ENCODE measurements at places on chromosomes 5 and 9.
A peak's percentile ranks its signal among the peaks of the same experiment; 100 is the strongest.

- no peak for DNase-seq
These were observed 367.7 kb downstream of the CDK5RAP2 start for GRCh38 chr9:120212153-120212852.

DNA sequence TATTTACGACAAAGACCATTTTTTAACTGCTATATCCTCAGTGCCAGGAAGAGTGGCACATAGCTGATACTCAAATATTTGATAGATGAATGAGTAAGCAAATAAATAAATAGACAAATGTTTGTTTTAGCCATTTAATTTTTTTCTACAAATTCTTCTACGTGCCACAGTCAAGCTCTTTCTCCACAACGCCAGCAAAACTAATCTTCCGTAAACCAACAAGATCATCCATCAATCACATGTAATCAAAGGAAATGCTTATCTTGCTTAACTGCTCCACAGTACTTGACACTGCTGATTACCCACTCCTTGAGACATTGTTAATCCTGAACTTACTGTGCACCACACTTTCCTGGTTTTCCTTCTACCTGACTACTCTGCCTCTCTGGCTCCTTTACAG, 136.7 kb downstream of the EDIL3 start:
- DNase-seq = no peak

GRCh38 chr9:91844701-91845291, 105.2 kb downstream of the ROR2 start:
- no peak for DNase-seq

- DNase-seq = no peak
These were observed 78.8 kb downstream of the NIPSNAP3B start for GRCh38 chr9:104842698-104843097.

GRCh38 chr5:174843263-174844250, 119.2 kb downstream of the MSX2 start:
- no peak for DNase-seq

- no peak for DNase-seq
These were observed 8.5 kb upstream of the LURAP1L start for GRCh38 chr9:12766357-12766756.

DNA sequence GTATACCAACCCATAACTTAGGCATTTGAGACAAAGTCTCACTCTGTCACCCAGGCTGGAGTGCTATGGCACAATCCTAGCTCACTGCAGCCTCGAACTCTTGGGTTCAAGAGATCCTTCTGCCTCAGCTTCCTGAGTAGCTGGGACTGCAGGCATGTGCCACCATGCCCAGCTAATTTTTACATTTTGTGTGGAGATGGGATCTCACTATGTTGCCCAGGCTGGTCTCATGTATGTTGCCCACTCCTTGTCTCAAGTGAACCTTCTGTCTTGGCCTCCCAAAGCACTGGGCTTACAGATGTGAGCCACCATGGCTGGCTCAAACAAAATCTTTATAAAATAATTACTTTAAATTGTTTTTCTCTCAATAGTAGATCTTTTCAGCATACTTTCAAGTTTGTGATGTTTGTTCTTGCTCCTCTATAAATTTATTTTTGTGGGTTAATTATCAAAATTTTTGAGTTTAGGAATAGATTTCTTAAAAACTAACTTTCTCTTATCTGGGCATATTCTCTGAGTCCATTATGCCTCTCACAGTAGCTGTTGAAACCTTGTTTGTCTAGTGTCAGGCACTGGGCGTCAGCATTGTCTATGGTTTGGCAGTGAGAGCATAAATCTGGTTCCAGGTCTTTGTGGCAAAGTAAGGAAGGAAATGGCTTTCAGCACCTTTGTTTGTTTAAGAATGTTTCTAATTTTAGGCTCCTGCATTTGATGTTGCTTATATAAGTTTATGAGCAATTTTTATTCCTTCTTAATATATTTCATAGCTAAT, 38.7 kb downstream of the NLN start:
- peak; percentile 90 for DNase-seq

DNA sequence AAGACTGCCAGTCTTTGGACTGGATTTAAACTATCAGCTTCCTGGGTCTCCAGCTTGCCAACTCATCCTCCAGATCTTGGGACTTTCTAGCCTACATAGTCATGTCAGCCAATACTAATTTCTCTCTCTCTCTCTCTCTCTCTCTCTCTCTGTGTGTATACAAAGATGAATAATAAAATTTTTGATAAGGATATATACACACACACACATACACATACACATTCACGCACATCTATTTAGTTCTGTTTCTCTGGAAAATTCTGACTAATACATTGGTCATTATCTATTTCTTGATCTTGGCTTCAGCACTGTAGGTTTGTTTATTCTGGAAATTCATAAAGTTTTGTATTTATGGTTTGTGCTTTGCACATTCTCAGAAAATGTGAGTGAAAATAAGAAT, 1606.2 kb upstream of the NUDT12 start:
- no peak for DNase-seq

DNA sequence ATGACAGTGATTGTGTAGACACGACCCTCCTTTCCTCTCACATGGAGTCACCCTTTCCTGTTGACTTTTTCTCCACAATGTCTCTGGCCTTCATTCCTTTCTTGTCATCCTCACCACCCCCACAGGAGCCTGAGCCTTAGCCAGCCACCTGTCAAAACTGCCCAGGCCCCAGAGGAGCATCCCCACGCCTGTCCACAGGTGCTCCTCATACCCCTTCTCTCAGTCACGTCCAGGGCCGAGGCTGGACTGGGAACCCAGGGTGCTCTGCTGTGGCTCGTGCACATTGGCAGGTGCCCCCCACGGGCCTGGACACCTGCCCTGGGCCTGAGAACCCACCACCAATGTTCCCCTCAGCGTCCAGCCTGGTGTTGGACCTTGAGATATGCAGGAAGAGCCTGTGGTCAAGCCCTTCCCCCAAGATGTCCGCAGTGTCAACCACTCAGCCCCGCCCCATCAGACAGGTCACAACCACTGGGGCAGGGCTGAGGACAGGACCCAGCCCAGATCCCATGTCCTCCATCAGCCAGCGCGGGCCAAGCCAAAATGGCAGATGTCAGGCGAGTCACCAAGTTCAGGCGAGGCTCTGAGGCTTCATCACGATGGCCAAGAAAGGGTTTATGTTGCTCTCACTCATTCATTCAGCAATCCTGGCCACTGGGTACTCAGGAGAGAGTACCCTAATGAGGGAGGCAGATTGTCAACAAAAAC, 65.8 kb upstream of the STXBP1 start:
- DNase-seq = no peak

GRCh38 chr9:136086213-136086881, 8.7 kb downstream of the NACC2 start:
- DNase-seq = no peak

GRCh38 chr5:156241266-156241665, 85.7 kb upstream of the SGCD start:
- DNase-seq = no peak

- DNase-seq = no peak
These were observed 6.1 kb upstream of the ERMP1 start for GRCh38 chr9:5838884-5839571.

GRCh38 chr5:89397096-89397495, 514.1 kb upstream of the MEF2C start:
- DNase-seq = no peak

- no peak for DNase-seq
These were observed 11.8 kb upstream of the JAK2 start for GRCh38 chr9:4973246-4973645.

GRCh38 chr5:113404269-113404668, 30.5 kb downstream of the TSSK1B start:
- no peak for DNase-seq

GRCh38 chr9:114270120-114270975, 52.5 kb upstream of the ORM1 start:
- no peak for DNase-seq

- no peak for DNase-seq
These were observed 951 bp downstream of the UNC13B start for GRCh38 chr9:35162605-35163315.

DNA sequence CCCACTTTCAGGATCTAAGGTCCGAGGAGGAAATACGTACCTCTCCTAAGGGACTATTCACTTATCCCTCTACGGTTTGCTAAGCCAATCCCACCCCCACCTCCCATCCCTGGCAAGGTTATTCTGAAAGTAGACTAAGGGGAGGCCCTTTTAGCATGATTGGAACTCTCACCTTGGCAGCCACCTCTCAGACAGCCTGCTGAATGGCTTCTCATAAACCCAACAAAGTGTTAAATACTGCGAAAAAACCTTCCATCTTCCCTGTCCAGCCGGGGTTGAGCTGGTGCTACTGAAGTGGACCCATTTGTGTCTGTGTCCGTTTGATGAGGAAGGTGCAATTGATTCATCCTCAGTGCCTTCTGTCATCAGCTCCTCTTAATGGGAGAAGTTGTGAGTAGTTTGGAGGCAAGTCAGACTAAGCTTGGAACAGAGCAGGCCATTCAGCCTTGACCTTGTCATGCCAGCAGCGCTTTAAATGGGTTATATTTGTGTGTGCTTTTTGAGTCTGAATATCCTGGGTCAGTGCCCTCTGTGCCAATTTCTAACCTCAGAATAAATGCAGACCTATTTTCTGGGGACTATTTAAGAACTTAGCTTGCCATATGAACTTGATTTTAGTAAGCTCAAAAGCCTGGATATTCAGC, 476.3 kb upstream of the ZNF608 start:
- DNase-seq = no peak

- DNase-seq = no peak
These were observed 12.0 kb downstream of the NDST1 start for GRCh38 chr5:150519978-150520377.

DNA sequence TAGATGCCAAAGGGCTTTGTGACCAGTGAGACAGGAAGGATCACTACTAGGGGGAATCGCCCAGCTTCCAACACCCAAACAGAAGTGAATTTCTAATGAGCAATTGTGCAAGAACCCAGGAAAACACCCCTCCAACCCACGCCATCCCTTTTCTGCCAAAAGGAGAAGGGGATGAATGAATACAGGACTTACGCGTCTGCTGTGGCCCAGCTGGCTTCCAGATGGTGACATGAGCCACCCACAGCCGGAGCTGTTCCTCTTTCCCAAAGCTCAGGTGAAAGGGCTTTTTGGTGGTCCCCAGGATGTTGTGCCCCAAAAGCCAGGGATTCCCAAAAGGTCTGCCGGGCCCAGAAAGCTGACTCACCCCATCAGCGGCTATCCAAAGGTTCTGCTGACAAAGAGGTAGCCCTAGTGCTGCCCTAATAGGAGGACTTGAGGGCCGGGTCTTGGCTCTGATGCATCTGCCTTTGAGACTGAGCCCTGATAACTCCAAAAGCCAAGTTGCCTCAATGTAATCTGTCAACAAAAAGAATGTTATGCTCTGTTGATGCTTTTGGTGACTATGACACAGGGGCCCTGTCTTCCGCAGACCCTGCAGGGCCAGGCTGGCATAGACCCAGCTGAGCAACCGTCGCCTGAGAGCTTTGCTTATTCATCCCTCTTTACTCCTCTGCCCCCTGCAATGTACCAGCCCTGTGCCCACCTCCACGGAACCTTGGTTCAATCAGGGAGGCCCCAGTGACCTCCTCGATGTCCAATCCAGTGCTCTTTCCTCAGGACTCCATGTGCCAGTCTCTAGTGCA, 14.5 kb downstream of the GSN start:
- peak; percentile 60 for DNase-seq

GRCh38 chr9:114789006-114789405, 16.8 kb downstream of the TNFSF15 start:
- DNase-seq = no peak

DNA sequence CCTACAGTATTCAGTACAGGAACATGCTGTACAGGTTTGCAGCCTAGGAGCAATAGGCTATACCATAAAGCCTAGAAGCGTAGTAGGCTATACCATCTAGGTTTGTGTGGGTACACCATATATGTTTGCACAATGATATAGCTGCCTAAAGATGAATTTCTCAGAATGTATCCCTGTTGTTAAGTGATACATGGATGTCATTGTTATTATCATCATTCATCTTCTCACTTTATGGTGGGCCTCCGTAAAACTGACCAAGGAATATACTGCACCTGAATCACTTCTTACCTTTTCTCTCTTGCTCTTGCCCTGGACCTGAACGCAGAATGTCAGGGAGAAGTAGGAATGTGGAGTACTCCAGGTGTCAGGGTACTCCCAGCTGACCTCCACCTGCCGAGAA, 11.8 kb downstream of the IL12B start:
- no peak for DNase-seq

GRCh38 chr5:172886476-172886875, 52.4 kb downstream of the ERGIC1 start:
- no peak for DNase-seq

GRCh38 chr5:55973296-55973695, 21.5 kb downstream of the IL6ST start:
- no peak for DNase-seq

- no peak for DNase-seq
These were observed 47.0 kb upstream of the F2RL1 start for GRCh38 chr5:76771705-76772405.

- DNase-seq = no peak
These were observed 16.9 kb downstream of the LMX1B start for GRCh38 chr9:126630458-126631237.

DNA sequence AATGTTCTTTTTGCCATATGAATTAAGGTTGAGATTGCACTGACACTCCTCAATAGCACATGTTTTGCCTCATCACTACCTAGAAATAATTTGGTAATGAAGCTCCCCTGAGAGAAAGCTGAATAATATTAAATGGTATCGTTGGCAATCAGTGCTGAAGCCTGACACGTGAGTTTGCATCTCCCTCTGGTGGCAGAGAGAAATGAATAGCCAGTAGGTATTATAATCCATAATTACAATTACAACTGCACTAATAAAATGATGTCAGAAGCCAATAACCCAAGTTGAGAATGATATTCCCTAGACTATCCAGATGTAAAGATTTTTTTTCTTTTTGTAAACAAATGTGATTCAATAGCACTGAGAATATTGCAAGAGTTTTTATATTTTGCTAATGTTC, 700.3 kb downstream of the PTPRD start:
- DNase-seq = no peak
